Glutamatergic neuron (in vitro differentiated cells): ENCODE measurements at places on chromosomes 11 and 22.

GRCh38 chr22:48976556-48977535 is 850.8 kb downstream of the BRD1 start:
- no peak for DNase-seq

DNA sequence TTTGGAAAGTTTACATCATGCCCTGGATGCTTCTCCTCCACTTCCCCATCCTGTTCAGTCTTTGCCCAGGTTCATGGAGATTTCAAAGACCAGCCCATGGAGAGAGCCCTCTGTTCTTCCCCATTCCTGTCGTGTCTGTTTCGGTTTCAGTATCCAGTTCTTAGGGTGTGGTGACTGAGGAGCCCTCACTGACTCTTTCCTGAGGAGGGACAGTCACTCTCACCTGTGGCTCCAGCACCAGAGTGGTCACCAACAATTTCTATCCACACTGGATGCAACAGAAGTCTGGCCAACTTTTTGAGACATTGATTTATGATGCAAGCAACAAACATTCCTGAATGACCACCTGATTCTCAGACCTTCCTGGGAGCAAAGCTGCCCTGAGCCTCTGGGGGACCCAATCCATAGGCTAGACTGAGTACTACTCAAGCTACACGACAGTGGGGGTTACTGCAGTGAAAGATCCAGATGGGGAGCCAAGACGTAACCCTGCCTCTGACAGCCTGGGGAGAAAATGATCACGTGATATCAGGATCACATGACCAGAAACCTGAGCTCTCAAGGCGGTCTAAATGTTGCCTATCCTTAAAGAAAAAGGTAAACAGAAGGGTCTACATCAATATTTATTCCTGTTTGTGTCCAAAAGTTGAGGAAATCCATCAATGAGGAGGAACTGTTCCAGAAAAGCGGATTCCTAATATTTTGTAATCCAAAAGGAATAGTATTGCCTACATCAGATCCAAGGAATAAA is 76.2 kb upstream of the VPREB1 start:
- no peak for DNase-seq

GRCh38 chr11:12728417-12728816 is 54.2 kb downstream of the TEAD1 start:
- no peak for DNase-seq

GRCh38 chr11:38131535-38131934 is 1533.5 kb upstream of the RAG2 start:
- DNase-seq = no peak

- DNase-seq = no peak
Observed at GRCh38 chr22:48897645-48898370, 929.9 kb downstream of the BRD1 start.

DNA sequence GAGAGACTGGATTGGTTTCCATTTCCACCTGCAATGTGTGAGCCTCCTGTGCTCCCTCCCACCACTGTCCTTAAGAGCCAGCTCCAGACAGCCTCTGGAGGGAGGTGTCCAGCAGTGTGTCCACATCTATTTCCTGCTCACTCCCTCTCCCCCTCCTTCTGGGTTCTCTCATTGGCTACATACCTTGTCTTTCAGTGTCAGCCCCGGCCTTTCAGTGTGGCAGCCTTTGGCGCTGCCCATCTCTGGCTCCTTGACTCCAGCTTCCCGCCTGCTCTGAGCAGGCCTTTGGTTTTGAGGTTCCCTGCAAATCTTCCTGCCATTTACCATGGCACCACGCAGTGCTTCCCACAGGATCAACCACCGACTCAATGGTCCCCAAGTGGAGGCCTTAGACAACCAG is 19.0 kb upstream of the PTPRJ start:
- DNase-seq = no peak

- no peak for DNase-seq
Observed at GRCh38 chr22:27493796-27494195, 307.8 kb downstream of the MN1 start.

GRCh38 chr11:47216121-47216798 is 1.5 kb downstream of the DDB2 start:
- no peak for DNase-seq

DNA sequence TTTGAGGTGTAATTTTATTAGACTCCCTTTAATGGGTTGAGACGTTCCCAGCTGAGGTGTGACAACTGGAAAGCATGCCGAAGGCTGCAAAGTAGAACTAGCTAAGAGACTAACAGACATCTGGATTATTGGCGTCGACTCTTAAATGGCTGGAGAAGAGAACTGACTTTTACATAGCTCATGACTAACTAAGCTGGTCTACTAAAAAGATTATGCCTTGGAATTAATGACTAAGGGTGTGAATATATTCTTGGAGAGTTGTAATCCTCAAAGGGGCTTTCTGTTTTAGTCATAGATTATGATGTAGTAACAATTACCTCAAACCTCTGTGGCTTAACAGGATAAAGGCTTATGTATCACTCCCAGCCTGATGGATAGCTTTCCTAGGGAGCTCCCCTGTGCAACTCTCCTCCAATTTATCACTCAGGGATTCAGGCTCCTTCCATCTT is 39.5 kb upstream of the SLC5A12 start:
- DNase-seq = no peak

- DNase-seq = no peak
Observed at GRCh38 chr11:44404301-44404700, 94.4 kb upstream of the ALX4 start.

DNA sequence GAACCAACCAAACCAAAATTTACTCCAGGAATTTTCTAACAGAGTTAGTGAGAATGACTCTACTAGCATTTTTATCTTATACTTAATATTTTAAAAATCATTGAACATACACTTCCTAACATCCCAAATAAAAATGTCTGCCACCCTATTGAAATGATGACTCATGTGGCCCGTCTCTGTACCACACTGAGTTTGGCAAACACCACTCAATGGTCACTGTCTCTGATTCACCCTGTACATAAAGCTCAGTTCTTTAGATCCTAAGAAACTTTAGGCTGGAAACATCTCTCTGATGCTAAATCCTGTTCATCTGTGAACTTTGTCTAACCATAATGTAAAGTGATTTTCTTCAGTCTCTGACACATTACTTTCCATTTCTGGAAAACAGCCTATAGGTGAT is 182.0 kb downstream of the CWF19L2 start:
- no peak for DNase-seq

DNA sequence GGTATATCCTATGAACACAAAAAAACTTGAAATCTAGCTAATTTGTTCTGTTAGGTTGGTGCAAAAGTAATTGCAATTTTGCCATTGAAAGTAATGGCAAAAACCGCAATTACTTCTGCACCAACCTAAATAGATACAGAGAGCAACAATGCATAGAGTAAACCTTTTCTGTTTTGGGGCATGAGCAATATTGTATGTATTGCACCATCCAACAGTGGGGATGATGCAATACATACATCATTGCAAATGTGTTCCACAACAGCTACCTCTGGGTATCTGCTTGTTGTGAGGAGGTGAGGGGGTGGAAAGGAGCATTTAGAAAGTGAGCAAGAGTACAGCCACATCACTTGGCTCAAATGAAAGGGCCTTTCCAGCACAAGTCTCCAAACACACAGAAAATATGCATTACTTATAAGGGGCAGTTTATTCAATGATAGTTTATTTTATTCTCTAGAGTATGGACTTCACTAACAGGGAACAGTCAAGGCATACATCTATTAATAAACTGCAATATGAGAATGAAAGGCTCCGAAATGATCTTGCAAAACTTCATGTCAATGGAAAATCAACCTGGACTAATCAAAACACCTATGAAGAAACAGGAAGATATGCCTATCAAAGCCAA is 77.3 kb downstream of the DEUP1 start:
- DNase-seq = no peak

- DNase-seq = no peak
Observed at GRCh38 chr22:45709866-45710265, 38.2 kb downstream of the ATXN10 start.

GRCh38 chr11:19821412-19821875 is 108.8 kb downstream of the NAV2 start:
- no peak for DNase-seq

DNA sequence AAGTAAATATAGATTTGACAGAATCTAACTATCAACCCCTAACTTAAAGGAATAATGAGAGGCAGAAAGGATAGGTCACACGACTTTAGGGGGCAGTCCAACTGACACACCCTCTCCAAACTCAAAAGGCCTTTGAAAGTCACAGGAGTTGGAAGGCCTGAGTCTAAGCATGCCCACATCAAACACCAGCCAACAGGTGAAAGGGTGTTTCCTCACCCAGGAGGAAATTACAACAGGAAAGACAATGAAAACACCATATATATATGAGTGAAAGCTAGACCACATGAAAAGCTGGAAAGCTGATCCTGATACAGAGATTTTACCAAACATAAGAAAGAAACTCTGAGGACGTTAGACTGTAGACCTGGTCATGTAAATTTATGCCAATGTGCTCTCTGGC is 10.5 kb upstream of the DEPDC7 start:
- DNase-seq = no peak

- no peak for DNase-seq
Observed at GRCh38 chr11:11641581-11641980, 19.8 kb upstream of the GALNT18 start.

DNA sequence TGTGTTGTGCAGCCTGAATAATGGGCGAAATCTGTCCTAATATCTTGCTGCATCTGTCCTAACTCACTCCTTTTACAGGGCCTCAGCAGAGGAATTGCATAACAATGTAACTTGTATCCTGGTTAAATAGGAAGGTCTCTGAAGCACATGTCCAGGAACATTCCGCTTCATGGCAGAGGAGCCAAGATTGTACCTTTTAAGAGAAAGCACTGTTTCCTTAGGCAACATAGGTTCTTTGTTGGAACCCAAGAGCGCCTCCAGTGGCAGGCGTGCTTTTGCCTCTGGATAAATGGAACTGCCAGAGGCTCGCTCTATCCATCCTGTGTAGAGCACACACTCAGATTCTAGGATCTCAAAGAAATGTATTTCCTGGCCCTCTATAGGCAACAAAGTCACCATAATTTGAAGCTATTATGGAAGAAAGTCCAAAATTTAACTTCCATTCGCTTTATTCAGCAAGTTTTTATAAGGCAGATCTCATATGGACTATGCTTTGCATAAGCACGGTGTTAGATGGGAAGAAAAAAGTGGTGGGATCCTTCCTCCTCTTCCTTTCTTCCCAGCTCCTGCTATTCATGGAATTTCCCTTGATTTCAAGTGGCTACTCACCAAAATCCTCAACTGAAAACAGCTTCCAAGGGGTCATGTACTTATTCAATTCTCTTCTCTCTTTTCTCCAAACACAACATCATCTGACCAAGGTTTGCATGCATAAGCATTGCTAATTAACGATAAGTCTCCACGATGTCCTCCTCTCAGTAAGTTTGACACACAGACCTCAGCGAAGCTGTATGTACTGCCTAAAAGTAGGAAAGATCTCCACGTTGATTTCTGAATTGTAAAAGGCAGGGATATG is at the start of gene BLID:
Gene BLID, minus strand, starts transcription at position 692 of the 856 bp plus-strand sequence. Its CDS starts 293 bp downstream, at position 399.
- DNase-seq = peak; percentile 80

DNA sequence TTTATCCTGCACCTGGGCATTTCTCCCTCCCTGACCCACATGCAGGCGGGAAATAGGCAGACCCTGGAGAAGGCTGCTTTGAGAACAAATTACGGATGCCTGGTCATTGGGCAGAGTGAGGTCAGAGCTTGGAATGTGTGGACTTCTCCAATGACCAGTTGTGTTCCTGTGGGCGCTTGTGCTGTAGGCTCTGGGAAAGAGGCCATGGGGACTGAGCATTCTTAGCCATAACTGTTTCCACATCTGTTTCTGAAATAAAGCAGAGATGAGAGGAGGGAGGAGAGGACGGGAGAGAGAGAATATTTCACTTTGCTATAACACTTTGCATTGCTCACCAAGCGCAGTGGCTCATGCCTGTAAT is 11.2 kb upstream of the TMEM184B start:
- DNase-seq = no peak

DNA sequence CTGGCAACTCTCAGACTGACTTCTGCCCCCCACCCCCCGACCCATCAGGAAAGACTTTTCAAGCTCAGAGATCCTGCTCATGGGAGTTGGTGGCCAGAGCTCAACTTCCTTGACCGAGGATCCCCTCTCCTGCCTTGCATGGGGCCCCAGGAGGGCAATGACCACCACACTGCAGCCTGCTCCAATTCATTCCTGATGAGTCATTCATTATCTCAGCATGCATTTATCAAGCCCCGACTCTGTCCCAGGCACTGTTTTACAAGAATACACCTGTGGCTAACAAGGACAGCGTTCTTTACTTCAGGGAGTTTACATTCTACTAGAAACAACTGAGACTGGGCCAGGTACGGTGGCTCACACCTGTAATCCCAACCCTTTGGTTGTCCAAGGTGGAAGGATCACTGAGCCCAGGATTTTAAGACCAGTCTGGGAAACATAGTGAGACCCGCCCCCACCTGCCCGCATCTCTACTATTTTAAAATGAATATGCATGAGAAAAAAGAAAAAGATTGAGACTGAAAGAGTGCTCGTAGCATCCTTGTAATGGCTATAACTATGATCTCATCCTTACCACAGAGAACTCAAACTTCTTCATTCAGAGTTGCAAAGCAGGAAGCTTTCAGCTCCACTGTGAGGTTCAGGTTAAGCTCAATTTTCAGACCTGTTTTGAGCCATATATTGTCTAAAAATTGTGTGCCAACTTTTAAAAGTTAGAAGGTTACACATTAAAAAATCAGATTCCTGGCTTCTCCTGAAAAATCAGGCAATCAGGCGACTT is 60.4 kb downstream of the FEZ1 start:
- DNase-seq = no peak

DNA sequence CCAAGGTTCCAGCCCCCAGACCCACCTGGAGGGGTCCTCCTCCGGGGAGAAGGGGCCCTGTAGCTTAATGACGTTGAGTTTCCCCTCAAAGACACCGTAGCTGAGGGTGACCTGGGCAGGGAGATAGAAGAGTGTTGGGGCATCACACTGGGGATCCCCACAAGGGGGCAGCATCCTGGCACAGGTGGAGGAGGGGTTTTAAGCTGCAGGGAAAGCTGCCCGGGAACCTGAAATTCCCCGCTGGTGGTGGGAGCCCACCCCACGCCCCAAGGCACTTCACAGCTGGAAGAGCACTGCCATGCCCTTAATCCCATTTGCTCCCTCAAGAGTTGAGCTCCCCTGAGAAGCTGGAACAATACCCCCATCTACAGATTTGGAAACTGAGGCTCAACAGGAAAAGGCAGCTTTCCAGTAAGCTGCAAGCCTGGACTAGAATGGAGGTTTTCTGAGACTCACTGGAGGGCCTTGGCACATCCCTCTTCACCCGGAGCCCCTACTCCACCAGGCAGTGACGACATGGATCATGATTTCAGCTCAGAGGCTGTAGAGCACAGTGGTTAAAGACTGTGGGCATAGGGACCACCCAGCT is 13.7 kb downstream of the MFNG start:
- DNase-seq = peak; percentile 59
